Stromal cell of bone marrow (primary cell): ENCODE measurements at places on chromosomes 13 and 19.
A peak's percentile ranks its signal among the peaks of the same experiment; 100 is the strongest.

GRCh38 chr19:28934631-28935030 lies 278.3 kb downstream of the UQCRFS1 start:
- no peak for DNase-seq

DNA sequence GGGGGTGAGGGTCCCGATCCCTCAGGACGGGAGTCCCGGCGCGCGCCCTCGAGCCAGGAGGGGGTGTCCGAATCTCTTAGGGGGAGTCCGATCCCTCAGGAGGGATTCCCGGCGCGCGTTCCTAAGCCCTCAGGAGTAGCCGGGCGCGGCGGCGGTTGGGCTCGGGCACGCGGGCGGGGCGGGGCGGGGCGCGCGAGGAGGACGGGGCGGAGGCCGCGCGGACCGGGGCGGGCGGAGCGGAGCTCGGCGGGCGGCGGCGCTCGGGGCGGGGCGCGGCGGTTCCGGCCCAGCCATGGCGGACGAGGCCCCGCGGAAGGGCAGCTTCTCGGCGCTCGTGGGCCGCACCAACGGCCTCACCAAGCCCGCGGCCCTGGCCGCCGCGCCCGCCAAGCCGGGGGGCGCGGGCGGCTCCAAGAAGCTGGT lies at the start of gene CUL4A:
Gene CUL4A (plus strand): TSS at position 278 of the 423 bp plus-strand sequence. CDS start 15 bp downstream, at position 293.
- DNase-seq = peak; percentile 56

GRCh38 chr19:41001243-41001971 lies 10.3 kb downstream of the CYP2B6 start:
- DNase-seq = no peak

DNA sequence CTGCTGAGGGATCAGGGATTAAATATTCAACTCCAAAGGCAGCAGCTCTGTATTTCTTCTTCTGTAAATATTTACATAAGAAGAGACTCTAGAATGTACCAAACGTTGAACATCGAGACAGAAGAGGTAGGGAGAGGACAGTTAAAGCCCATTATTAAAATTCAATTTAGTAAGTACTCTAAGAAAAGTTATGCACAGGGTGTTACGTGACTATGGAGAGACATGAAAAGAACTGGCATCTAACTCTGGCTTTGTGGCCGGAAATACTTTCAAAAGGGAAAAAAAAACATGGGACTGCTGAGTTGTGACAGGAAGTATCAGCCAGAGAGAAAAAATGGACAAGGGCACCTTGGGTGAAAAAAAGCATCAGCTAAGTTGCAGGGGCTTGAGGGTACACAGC lies 36.7 kb downstream of the LNX2 start:
- no peak for DNase-seq

GRCh38 chr19:38503077-38503410 lies 69.6 kb downstream of the RYR1 start:
- DNase-seq = no peak

DNA sequence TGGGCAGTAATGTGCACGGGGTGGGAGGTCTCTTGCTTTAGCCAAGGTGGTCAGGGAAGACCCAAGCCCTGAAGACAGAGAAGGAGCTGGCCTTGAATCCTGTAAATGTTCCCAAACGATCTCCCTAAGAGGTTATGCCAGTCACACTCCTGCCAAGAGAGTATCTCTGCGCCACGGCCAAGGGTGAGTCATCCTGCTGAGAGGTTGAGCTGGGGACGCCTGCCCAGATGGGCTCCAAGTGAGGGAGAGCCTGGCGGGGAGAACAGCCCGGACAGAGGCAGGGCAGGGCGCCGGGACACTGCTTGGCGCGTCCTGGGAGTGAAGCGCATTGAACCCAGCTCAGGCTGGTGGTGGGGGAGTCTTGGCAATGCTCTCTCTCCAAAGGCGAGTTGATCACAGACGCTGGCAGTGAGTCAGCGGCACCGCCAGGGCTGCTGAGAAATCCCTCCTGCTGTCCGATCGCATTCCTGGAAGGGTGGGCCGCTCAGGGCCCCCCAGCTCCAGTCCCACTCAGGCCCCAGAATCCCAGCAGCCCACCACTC lies 16.4 kb downstream of the SULT2B1 start:
- DNase-seq = peak; percentile 87

DNA sequence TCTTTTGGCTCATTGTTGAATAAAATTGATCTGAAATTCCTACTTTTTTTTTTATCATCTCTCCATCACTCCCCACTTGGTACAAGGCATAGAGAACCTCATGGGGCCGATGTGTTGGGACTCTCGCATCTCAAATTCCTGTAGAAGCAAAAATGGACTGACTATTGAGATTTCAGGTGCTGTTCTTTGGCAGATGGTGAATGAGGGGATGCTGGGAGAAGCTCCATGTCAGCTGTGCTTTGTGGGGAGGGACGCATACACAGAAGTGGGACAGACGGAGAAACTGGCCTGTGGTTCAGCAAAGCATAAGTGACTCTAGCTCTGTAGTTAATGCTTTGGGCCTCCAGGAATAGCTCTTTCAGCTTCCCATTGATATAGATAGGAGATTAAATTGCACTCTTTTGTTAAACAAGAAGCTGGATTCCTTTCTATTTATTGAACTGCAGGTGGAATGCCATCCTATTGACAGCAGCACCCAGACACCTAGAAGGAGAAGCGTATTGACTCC lies 194.5 kb upstream of the RNF113B start:
- no peak for DNase-seq

GRCh38 chr19:6227936-6228325 lies 51.8 kb downstream of the MLLT1 start:
- DNase-seq = no peak

DNA sequence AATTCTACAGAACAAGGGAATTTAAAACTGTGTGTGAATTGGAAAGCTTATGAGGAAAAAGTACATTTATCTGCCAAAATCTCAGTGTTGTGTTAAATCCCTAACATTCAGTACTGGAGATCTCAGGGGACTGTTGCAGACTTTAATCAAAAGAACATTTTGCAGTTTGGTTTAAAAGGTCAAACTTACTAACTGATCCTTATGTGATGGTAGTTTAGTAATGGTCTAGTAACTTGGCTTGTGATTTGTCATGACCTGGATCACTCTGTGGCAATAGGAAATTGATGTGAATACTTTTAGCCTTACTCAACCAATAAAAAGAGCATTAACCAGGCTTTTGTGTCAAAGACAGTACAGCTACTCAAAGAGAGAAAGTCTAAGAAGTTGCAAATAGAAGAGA lies 862.1 kb upstream of the MIR17HG start:
- DNase-seq = peak; percentile 92

DNA sequence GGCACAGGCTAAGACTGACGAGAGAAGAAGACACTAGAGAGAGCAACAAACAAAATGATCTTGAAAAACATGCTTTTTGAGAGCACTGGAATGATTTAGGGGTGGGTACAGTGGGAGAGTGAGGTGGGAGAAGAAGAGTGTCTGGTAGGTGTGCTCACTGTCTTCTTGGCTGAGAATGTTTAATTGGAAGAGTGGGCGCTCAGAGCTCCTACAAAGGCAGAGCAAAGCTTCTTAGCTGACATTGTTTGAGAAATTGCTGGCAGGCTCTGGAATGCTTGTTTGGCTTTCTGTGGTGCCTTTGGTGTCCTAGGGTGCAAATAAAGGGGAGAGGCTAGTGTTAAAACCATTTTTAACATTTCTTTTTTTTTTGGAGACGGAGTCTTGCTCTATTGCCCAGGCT lies 1.5 kb upstream of the LIPE start:
- no peak for DNase-seq

DNA sequence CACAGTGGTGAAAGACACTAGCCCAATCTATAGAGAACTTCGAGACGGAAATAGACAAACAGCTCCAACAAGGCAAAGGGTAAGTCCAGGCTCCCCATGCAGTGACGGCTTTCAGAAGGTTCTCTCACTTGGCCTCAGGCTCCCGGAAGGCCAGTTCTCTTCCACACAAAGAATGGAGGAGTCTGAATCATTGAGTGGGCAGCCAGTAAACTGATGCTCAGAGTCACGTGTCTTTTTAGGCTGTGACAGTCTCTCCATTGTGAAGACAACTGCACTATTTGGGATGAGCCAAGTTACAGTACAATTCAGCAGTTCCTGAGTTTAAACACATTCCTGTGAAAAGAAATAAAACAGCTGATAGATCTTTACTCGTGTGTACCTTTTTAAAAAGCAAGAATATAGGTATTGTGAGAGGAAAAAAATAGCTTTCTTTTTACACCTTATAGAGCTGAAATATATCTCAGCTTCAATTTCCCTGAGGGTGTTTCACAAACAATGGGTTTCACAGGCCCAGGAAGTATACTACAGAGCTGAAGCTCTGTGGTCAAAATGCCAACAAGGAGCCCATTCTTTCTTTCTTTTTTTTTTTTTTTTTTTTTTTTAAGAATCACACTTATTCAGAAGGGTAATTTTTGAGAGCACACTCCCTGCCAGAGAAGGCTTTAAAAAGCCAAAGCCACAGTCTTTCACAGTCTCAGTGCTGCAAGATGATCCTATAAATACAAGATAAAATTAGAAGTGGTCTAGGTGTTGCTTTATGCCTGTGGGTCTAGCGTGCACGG lies 135.1 kb downstream of the FREM2 start:
- no peak for DNase-seq

DNA sequence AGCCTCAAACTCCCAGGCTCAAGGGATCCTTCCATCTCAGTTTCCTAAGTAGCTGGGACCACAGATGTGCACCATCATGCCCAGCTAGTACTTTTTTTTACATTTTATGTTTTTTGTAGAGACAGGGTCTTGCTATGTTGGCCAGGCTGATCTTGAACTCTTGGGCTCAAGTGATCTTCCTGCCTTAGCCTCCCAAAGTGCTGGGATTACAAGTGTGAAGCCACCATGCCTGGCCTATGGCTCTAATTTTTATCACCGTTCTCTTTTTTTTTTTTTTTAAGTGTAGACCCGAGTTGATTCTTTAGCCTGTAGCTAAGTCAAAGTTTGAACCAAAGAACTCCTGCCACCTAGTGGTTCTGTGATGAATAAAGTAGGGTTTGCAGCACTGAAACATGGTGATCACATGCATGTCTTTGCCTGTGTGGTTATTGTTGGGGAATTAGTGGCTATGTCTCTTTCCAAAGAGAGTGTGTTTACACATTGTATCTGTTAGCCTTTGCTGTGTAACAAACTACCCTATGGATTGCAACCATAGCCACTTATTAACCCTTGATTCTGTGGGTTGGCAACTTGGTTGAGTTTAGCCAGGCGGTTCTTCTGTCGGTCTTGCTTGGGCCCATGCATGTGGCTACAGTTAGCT lies 11.6 kb downstream of the NFILZ start:
- peak; percentile 41 for DNase-seq

DNA sequence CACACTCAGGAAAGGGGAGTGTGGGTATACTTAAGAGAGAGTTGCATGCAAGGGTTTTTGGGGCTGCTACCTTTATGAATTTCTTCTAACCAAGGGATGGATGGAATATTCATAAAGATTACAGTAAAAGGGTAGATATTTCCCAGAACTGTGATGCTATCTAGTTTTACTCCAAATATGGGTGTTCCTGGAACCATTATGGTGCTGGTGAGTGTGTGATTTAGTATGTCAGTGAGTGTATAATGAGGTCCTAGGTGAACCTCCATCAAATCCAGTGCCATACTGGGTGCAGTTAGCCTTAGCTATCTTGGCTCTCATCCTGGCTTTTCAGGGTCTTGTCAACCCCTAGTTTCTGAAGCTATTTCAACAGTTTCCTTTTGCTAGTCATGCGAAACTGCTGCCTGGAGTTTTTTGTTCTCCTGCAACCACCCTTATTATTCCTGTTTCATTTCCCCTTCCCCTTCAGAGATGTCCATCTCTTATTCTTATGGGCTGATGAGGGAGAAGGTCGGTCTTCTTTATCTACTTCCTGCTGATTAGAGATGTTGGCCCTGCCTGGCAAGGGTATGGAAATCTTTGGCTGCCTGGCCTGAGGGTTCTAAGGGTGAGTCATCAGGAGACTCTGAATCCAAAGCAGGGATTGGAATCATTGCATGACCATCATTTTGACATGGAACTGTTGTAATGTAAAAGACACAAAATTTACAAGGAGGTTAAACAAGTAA lies 202.3 kb downstream of the NBEA start:
- no peak for DNase-seq

- no peak for DNase-seq
Measured at GRCh38 chr19:19443902-19444680, 38.6 kb downstream of the GATAD2A start.

- no peak for DNase-seq
Measured at GRCh38 chr19:11577451-11578257, at the start of gene ACP5. Gene ACP5, minus strand, starts transcription at chr19:11577645. Its CDS starts 328 bp downstream, at chr19:11577317.

DNA sequence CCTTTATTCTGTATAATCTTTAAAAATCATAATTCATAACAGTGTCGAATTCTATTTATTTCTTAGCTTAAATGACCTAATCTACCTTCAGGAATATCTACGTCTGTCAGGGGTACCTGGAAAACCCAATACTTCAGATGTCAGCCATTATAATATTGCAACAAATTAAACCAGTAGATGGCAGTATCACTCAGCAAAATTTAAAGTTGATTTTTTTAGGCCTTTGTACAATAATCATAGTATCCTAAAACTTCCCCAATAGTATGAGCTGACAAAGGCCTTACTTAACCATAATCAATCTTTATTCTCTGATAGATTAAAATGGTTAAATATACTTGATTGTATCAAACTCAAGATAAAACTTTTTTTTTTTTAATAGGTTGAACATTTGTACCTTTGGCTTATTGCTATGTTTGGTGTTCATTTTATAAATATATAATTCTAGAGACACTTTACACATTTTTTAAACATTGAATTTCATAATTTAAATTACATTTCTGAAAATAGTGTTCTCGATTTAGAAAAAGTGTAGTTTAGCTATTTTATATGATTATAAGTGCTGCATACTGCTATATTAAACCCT lies 830.2 kb upstream of the SPRY2 start:
- no peak for DNase-seq

DNA sequence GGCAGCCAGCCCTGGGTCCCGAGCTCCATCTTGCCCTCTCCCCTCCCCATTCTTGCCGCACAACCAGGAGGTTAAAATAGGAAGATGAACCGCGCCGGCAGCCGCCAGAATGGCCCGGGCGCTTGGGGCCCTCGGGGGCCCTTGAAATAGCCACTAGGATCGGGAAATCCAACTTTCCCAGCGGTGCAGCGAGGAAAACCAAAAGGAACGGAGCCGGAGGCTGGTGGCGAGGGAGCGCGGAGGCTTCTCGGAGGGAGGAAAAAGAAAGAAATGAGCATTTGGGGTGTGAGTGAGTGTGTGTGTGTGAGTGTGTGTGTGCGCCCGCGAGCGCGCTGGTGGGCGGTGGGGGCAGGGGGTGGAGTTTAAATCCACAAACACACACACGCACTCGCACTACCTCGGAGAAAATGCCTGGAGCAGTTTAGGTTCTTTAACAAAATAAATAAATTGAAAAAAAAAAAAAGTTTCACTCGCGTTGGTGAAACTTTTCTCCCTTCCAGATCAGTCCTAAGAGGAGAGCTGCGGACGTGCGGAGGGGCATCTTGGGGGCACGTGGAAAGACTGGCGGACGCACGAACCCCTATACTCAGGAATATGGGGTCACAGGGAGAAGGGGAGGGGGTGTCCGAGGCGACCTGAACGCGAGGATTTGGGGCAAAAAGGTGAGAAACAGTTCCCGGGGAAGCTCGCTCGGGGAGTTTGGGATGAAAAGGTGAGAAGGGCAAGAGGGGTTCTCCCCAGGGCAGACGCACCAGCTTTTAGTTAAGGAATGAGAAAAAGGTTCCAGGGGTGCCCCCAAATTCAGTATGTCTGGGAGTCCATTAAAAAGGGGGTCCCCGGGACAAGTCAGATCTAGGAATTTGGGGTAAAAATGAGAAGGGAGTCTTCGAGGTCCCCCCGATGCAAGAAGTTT lies 1.3 kb downstream of the RFX2 start:
- no peak for DNase-seq
